GM13976 (cell line): ENCODE measurements at places on chromosomes 16 and 17.

DNA sequence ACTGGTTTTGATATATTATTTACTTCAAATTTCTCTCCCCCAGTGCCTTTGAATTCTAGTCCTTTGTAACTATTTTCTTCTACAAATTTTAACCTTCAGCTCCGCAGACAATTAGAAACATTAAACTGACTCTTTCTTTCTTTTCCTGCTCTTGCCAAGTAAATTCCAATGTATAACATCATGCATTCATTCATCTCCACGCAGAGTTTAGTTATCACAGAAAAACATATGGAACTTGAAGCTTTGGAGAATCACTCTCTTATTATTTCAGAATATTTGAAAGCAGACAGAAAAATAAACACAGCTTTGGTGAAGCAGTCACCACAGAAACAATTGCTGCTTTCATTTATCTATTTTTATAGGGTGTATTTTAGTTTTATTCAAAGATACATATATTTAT is 778.7 kb upstream of the CDH8 start:
- DNase-seq, result no peak

GRCh38 chr16:62620275-62620674 is 584.0 kb upstream of the CDH8 start:
- DNase-seq, result no peak

DNA sequence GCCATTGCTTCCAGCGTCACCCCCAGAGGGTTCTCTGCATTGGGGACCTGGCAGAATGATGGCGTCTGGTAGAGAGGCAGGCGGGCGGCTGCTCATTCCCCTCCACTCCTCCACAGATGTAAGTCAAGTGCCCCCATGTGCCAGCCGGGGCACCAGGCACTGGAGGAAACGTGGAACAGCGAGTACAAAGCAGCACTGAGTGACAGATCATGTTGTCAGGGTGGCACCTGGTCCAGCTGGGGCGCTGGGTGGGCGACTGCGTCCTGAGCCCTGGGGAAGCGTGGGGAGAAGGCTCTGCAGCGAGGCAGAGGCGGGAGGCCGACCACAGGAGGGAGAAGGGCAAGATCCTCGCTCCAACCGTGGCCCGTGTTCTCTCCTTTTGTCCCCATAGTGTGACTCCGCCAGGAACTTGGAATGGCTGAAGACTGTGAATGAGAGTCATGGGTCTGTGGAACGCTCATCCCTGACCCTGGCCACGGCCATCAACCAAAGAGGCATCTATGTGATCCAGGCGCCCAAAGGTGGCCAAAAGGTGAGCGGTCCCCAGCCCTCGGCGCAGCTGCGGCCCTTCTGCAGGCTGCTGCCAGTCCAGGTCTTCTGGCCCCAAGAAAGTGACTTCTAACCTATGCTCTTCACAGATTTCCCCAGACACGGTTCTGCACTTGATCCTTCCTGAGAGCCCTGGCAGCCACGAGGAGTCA is 76.7 kb downstream of the RNF213 start:
- no peak for DNase-seq

DNA sequence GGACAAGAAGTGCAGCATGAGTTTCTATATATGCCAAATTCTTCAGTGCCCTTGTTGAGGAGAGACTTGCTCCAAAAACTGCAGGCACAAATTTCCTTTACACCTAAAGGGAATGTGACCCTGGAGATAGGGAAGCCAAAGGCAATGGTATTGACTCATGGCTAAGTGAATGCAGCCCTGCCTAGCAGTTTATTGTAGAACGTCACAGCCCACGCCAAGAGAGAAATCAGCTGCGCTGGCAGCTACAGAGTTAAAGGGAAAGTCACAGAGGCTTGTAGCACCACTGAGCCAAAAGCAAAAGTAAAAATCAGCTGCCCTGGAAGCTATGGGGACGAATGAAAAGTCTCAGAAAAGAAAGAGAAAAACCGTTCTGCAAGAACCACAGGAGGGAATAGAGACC is 10.1 kb downstream of the POLR3K start:
- DNase-seq, result no peak

DNA sequence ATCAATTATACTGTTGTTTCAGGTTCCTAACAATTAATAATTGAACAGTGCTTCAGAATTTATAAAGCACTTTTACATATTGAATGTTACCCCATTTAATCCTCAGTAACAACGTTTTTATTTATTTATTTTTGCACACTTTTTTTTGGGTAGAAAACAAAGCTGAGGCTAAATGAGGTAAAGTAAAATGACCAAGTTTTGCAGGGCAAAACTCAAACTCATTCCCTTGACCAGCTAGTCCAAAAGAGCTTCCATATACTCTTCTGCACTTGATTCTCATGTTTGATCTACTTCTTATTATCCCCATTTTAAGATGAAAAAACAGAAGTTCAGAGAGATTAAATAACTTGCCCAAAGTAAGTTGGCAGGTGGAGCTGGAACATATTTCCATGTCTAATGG is 81.1 kb upstream of the NACA2 start:
- DNase-seq, result no peak

GRCh38 chr16:15777533-15778203 is 79.2 kb downstream of the MYH11 start:
- peak; percentile 61 for DNase-seq

- DNase-seq, result no peak
Measured at GRCh38 chr17:9259419-9259818, 238.1 kb downstream of the NTN1 start.

GRCh38 chr17:55340176-55340575 is 75.4 kb downstream of the HLF start:
- no peak for DNase-seq

DNA sequence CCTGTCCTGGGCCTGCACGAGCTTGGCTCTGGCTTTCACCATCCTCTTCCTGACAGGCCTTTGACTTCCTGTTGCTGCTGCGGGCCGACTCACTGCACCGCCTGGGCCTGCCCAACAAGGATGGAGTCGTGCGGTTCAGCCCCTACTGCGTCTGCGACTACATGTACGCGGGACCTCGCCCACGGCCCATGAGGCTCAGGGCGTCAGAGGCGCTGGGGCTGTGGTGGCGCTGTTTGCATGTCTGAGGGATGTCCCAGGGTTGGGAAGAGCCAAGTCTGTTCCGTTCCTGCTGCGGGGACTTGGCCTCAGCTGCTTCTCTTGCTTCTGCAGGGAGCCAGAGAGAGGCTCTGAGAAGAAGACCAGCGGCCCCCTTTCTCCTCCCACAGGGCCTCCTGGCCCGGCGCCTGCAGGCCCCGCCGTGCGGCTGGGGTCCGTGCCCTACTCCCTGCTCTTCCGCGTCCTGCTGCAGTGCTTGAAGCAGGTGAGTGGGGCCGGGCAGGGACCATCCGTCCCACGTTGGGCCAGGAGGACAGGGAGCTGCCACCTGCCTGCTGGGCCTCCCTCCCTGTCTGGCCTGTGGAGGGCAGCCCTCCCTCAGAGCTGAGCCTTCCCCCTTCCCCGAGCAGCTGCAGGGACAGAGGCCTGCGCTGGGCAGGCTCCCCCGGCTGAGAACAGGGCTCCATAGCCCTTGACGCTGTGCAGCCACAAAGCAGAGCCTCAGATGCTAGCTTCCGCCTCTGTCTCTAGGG is 23.8 kb downstream of the TSC2 start:
- no peak for DNase-seq

- DNase-seq, result no peak
Measured at GRCh38 chr17:13362341-13363122, 239.2 kb downstream of the HS3ST3A1 start.

- DNase-seq, result no peak
Measured at GRCh38 chr16:88974080-88974915, 2.7 kb downstream of the CBFA2T3 start.

GRCh38 chr16:79184464-79185030 is 416.0 kb downstream of the MAF start:
- no peak for DNase-seq

- no peak for DNase-seq
Measured at GRCh38 chr17:80259457-80260068, 1.1 kb upstream of the RNF213 start.

DNA sequence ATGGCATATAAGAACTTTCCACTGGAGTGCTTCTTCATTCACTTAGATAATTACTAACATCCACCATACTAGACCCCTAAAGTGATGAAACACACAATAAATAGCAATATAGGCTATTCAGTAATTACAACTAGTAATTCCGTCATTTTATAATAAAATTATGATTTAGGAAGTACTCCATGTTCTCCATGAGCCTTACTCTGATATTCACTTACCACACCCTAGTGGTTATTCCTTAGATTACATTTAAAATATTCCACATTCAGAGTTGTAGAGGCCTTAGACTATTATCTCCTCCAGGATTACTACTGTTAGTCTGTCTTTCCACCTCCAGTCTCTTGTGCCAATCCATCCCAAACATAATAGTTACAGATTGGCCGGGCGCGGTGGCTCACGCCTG is 62.4 kb downstream of the STH start:
- DNase-seq, result no peak

GRCh38 chr16:68739964-68740627 is 3.0 kb downstream of the CDH1 start:
- no peak for DNase-seq

DNA sequence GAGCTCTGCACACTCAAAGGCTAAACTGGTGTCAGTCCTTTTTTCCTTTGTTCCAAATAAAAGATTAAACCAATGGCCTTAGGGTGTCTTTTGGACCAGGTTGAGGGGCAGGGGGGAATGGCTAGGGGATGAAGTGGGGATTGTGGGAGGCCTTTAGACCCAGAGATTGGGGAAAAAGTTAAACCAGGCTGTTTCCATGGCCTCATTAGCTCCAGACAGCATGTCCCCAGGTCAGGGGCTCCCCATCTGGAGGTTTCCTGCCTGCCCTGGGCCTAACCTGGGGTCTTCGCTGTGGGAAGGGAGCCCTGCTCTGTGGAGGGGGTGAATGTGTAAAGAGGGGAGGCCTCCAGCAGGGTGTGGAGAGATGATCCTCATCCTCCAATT is 10.3 kb downstream of the FKBP10 start:
- DNase-seq, result no peak

DNA sequence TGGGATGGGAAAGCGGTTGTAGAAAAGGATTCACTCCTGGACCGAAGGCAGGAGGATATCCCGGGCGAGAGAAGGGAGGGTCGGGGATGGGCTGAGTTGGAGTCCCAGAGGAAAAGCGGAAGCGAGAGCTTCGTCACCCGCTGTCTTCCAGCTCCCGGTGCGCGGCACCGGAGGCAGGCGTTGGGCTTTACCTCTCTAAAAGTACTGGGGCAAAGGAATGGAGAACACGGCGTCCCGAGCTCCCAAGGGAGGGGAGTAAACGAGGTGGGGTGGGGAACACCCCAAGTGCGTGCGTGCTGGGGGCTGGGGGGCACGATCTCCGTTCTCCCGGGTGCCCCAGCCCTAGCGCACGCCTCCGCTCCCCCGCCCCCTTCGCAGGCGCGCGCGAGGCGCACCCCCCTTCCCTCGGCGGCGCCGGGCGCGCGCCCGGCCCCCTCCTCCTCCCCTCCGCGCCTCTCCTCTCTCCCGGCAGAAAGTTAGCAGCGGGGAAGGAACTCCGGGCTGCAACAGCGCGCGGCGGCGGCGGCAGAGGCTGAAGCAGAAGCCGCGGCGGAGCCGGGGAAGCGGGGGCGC is at the start of gene HS3ST4:
TSS of gene HS3ST4 (plus strand) at position 441 of the 573 bp plus-strand sequence.
- peak; percentile 34 for DNase-seq

GRCh38 chr16:79717333-79718137 is 117.0 kb upstream of the MAF start:
- DNase-seq, result no peak

DNA sequence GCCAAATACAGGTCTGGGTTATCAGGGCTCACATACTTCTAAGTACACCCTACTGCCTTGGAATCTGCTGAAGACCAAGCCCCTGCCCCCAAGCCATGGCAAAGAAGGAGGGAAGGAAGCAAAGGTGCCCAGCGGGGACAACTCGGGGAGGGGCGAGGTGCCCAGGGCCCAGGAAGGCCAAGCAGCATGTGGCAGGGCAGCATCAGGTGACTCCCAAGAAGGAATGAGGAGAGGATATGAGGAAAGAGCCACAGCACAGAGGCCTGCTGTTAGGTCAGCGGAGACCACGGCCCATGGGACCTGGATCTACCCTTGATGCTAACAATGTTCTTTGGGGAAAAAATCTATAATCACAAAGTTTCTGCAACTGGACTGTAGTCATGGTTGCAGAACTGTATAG is 142.6 kb upstream of the CRHR1 start:
- no peak for DNase-seq

- no peak for DNase-seq
Measured at GRCh38 chr16:17831330-17831729, 360.6 kb upstream of the XYLT1 start.

DNA sequence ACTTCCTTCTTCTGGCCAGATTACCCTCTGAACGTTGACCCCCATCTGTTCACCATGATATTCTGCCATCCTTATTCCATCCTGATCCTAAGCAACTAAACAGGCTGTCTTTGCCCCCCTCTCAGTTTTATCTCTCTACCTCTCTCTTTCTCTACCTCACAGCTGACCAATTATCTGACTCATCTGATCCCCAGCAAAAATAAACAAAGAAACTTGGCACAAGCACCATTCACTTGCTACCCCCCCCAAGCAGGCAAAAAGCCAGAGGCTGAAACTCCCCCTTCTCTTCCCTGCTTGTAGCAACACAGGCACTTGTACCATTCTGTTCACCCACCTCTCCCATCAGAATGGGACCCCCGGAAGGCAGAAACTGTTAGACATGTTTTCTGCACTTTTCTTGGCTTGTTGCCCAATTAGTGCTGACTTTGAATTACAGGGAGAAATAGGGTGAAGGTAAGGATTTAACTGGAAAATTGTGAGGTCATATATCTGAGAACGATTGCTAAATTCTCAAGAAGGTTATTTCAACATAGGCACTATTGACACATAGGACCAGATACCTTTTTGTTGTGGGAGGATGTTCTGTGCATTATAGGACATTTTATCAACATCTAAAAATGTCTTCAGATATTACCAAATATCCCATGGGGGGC is 163.2 kb downstream of the TOX3 start:
- no peak for DNase-seq

DNA sequence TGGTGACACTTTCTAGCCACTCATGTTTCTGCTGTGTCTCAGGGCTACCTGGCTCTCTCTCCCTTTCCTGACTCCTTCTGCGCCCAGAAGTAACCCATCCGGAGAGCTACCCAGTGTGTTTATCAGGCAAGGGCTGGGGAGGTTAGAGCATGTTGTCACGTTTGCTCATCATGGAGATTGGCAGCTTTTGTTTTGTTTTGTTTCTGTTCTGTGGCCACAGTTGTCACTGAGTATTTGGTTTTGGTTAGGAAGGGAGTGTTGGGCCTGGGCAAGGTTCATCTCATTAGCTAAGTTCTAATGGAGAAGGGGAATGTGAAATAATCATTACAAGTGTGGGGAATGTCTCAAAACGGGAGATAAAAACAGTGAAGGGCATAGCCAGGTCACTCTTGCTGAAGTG is 390.8 kb downstream of the CPPED1 start:
- no peak for DNase-seq

DNA sequence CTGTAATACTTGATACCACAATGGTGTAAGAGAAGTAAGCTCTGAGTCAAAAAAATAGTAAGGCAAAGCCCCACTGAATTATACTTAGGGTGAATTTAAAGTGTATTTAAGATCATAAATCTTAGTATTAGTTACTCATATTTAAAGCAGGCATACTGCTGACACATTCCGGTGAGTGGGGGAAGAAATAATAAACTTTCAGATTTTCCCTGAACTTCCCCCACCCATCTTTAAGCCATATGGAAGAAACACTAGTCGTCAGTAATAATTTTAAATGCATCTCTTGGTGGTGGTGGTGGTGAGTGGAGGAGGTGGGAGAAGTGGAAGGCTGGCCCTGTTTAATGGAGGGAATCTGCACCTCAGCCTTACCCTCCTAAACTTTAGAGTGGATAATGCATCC is 20.5 kb downstream of the MPHOSPH6 start:
- no peak for DNase-seq

GRCh38 chr16:15660203-15660601 is 10.2 kb downstream of the NDE1 start:
- no peak for DNase-seq
